A549 (cell line): ENCODE measurements at places on chromosomes 13 and 19.
A peak's percentile ranks its signal among the peaks of the same experiment; 100 is the strongest.

GRCh38 chr19:17553256-17553655 lies 2.2 kb upstream of the COLGALT1 start:
- DNase-seq: no peak

DNA sequence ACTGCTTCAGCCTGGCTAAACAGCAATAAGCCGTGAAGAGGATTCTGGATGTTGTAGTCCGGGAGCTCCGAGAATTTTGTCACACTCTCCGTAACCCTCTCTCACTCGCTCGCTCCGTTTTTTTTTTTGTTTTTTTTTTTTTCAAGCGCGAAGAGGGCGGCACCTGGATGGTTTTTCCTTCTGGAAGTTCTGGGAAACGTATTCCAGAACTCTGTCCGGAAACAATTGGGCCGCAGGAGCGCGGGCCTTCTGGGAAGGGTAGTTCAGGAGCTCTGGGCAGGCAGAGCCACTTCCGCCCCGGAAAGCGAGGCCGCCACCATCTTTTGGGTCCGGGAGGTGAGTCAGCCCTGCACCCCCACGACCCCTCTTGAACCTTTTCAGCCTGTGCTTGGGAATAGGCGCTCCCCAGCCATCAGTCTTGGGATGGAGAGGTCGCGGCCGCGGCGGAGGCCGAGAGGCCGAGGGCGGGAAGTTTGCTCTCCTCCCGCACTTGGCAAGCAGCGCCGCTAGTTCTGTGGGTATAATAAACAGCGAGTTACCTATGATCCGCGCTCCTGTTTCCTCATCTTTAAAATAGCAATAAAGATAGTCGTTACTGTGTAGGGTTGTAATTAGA lies at the start of gene ZNF227:
ZNF227 (plus strand) TSS at position 283 of the 616 bp plus-strand sequence. CDS start 5,261 bp downstream, outside the sequence.
- DNase-seq: peak; percentile 98

GRCh38 chr13:110212529-110212928 lies 94.4 kb downstream of the COL4A1 start:
- DNase-seq: no peak

- DNase-seq: no peak
Measured at GRCh38 chr13:33089311-33089710, 73.1 kb downstream of the KL start.

GRCh38 chr13:106415442-106415841 lies 120.0 kb downstream of the EFNB2 start:
- DNase-seq: no peak

DNA sequence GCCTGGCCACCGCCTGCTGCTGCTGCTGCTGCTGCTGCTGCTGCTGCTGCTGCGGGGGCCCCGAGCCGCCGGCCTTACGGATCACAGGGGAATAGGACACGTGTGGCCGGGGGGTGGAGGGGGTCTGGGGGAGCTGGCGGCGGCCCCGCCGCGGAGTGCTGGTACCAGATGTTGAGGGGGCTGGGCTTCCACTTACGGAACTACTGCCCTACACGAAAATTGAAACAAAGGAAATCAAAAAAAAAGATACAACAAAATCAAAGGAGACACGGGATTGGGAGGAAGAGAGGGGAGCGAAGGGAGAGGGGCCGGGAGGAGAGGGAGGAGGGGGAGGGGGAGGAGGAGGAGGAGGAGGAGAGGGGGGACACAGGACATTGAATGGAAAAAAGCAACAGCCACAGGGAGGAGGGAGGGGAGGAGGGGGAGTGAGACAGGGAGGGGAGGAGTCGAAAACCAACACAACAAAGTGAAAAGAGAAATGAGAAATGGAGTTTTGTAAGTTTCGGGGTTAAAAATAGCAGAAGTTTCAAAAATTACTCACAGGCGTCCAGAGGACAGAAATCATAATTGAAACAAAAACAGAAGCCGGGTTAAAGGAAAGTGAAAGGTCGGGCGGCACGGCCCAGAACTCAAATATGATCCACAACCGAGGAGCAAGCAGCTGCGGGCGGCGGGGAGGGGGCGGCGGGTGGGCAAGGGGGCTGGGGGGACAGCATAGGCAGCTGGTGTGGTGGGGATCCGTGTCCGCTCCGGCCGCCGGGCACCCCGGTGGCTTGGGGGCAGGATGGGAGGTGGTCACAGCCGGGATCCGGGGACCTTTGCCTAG lies 57.8 kb downstream of the IER2 start:
- DNase-seq: no peak

GRCh38 chr13:34310539-34310938 lies 492.6 kb downstream of the RFC3 start:
- no peak for DNase-seq

DNA sequence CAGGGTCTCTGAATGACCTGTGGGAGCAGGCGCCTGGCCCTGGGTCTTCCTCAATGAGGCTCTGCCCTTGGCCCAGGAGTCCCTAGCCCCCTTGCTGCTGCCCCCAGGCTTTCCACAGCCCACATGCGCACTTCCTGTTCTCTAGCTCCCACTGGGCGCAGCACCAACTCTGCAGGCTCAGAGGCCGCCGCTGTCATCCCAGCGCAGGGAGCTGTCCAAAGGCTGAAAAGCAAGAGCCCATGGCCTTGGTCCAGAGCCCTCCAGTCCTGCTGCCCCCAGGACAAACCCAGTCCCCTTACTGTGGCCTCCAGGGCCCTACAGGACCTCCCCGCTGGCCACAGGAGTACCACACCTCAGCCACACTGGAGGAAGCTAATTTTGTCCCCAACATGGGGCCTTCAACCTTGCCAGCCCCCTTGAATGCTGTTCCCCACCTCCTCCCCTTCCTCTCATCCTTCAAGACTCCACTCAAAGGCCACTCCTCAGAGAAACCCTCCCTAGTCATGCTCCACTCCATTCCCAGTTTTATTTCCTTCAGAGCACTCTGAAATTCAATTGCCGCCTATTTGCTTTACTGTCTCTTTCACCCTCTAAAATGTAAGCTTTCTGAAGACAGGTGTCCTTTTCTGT lies 8.0 kb upstream of the POU2F2 start:
- DNase-seq: no peak
